ENCODE measurements at places on chromosomes 4 and X.

- no peak for DNase-seq
Measured at GRCh38 chr4:144509088-144510015, 136.6 kb upstream of the HHIP start.

- no peak for DNase-seq
Measured at GRCh38 chr4:63841266-63841665, 568.0 kb downstream of the TECRL start.

DNA sequence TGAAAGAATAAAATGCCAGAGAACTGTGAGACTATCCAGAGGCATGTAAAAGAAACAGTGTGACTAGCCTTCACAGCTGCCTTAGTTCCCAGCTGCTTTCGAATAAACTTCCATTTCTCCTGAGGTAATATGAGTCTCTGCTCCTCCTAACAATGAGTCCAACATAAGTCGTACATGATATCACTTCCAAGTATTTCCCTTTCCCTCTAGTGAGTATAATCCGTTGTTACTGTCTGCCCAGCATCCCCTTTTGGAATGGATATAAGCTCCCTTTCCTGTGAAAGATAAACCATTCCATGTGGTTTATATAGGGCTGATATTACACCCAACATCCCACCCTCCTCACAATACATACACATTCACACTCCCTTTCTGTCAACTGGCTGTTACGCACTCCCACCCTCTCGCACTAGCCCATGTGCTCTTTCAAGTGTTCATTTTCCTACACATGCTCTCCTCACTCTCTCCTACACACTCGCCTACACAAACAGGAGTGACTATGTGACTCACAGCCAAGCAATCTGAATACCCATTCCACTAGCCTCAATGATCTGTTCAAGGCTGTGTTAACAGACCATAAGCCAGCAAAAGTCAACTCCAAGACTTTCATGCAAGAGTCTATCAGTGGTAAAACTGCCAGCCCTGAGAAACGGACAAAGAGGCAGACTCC, 5.0 kb downstream of the NAF1 start:
- DNase-seq = no peak

DNA sequence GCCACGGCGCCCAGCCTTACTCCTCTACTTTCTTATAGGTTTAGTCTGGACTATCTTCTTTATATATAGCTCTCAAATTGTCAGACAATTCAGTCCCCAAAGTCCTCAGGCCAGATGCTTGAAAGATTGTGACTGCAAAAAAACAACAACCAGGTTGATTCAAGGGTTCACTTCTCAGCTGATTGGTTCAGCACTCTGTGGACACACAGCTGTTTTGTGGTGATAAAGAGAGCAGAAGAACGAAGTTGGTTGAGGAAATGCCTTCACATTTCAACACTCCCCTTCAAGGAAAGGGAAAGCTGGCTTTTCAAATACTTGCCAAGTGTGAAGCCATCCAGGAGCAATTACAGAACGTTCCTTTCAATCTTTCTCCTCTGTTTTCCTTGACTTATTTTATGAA, 166.8 kb downstream of the SHROOM3 start:
- DNase-seq = no peak

DNA sequence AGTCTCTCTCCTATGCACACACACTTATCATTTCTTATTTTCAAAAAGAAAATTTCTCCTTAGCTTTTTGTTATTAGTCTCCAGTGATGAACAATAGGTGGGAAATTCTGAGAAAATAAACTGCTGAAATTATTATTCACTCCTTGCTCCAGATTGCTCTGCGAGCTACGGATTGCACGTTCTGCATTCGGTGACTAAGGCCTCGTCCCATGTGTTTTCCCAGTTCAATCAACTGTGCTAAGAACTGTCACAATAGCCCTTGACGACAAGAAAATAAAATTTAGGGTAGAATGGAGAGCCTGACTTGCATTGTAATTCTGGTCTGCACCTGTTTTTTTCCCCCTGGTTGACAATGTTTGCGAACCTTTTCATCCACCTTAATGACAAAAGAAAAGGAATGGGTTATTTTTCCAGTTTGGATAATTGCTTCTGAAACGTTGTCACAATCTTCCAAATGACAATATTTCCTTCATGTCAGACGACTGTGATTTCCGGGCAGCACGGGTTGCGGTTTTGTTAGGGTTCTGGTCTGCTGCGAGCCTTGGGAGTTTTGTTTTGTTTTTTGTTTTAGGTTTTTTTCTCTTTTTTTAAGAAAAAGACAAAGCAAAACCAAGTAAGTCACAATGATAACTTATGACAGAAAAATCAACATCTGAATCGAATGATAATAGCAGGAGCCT, 124.5 kb upstream of the NOCT start:
- DNase-seq = no peak

- DNase-seq = no peak
Measured at GRCh38 chr4:26822546-26822945, 38.1 kb upstream of the STIM2 start.

DNA sequence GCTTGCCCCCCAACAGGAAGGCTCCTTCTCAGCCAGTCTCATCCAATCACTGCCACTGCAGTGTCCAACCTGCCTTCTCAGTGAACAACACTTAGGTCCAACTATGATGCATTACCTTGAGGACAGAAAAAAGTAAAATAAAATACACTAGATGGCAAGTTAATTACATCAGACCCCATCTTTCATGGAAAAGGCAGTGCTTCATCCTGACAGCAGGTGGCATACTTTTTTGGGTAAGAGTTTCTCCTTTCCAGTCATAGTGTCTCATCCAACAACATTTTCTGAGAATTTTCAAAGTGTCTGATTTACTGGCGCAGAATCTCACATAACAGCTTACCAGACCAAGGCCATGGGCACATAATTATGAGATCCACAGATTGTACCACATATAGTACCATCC, 1742.8 kb downstream of the PCDH7 start:
- no peak for DNase-seq

GRCh38 chr4:37157476-37158167, 86.9 kb upstream of the NWD2 start:
- no peak for DNase-seq

Measured in upper lobe of right lung (tissue), 1 donor.